CD4-positive, alpha-beta T cell treated with Interleukin-6 at 100 ng/mL for 8 hours (primary cell): ENCODE measurements at places on chromosomes 7 and 10.
A peak's percentile ranks its signal among the peaks of the same experiment; 100 is the strongest.

GRCh38 chr10:133618851-133619250, 7.7 kb downstream of the FRG2B start:
- DNase-seq: no peak

GRCh38 chr7:134630893-134631292, 15.8 kb upstream of the BPGM start:
- DNase-seq: no peak

- no peak for DNase-seq
These were observed 5.3 kb upstream of the KCNIP2 start for GRCh38 chr10:101848894-101849351.

- no peak for DNase-seq
These were observed 15.6 kb downstream of the ARHGAP21 start for GRCh38 chr10:24708081-24708480.

DNA sequence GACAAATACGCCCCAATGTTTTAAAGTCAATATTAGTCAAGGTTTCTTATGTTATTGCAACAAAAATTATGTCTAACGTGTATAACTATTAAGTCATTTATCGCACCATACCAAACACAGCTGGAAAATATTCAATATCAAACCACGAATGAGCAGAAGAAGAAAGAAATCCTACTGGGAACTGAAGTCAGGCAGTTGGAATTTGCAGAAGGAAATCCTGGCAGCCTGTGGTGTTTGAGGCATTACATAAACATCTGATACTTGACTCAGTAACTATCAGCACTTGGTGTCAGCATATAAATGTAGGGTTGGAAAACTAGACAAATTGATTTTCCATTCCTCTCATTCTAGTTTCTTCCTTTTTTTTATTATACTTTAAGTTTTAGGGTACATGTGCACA, 83.4 kb upstream of the NUPR2 start:
- no peak for DNase-seq

GRCh38 chr10:5895365-5895764, 5.3 kb downstream of the FBH1 start:
- no peak for DNase-seq

- peak; percentile 65 for DNase-seq
These were observed 64.4 kb downstream of the BPGM start for GRCh38 chr7:134710854-134711624.

DNA sequence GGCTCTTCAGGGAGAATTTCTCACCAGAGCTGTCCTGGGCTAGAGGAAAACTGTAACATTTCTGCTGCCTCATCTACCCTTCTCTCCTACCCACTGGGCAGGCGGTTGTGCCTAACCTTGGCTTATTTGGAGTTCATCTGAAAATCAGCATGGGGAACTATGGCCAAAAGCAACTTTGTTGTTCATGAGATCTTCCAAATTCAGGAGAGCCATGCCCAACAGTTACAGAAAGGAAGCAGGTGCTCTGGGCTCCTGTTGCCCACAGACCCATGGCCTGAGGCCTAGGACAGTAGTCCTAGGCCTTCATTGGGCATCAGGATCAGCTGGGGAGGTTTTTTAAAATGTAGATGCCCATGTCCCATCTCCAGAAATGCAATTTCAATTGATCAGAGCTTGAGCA, 85.2 kb downstream of the GRID1 start:
- DNase-seq: no peak

GRCh38 chr7:41203542-41203941, 499.3 kb downstream of the INHBA start:
- no peak for DNase-seq

- no peak for DNase-seq
These were observed 141.0 kb upstream of the COL1A2 start for GRCh38 chr7:94253686-94254085.

DNA sequence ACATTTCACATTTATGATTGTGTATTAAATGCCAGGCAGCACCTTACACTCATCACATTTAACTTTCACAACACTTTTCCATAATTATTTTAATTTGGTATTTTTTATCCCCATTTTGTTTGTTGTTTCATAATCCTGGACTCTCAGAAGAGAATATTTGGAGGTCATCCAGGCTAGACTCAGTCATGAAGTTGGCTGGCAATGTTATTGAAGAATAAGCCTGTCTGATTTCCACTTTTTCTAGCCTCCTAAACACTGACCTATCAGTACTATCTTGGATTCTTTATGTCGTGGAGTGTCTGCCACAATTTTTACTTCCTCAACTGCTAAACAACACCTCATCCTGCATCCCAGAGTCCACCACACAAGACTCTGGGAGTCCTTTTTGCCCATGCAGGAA, 372.3 kb upstream of the NRP1 start:
- no peak for DNase-seq

GRCh38 chr10:98338318-98338717, 70.3 kb upstream of the LOXL4 start:
- DNase-seq: no peak

DNA sequence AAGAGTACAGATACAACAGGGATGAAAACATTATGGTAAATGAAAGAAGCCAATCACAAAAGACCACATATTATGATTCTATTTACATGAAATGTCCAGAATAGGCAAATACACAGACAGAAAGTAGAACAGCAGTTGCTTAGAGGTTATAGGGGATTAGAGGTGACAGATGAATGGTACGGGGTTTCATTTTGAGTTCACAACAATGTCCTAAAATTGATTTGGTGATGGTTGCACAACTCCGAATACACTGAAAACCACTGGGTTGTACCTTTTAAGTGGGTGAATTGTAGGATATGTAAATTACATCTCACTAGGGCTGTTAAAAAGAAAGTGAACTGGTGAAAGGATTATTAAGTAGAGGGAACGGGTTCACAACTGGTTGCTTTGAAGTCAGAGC, 76.3 kb upstream of the MRLN start:
- DNase-seq: no peak

DNA sequence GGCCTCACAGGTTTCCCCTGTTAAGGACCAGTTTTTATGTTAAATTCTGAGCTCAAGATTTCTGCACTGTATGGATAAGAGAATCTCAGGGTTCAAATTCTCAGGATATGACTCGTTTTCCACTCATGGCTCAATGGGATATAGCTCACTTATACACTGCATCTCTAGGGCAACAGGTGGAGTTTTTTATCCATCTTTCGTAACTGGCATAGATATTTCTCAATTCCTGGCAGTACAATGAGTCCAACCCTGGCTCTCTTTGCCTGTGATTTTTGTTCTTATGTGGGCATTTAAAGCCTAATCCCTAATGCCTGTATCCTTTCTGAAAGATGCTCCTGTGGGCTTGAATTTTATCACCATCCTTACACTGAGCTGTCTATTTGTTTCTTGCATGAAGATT, 7.6 kb downstream of the CCDC172 start:
- no peak for DNase-seq

DNA sequence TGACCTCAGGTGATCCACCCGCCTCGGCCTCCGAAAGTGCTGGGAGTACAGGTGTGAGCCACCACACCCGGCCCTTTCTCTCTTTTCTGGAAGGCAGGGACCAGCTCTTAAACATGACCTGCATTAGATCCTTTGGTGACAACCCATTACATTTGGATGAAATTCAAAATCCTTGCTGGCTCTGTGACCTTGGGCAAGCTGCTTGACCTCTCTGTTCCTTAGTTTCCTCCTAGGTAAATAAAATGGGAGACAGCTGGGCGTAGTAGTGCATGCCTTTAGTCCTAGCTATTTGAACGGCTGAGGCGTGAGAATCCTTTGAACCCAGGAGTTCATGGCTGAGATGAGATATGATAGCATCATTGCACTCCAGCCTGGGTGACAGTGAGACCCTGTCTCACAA, 23.7 kb downstream of the LDB1 start:
- no peak for DNase-seq

GRCh38 chr7:10557375-10557774, 416.3 kb upstream of the PHF14 start:
- DNase-seq: no peak

DNA sequence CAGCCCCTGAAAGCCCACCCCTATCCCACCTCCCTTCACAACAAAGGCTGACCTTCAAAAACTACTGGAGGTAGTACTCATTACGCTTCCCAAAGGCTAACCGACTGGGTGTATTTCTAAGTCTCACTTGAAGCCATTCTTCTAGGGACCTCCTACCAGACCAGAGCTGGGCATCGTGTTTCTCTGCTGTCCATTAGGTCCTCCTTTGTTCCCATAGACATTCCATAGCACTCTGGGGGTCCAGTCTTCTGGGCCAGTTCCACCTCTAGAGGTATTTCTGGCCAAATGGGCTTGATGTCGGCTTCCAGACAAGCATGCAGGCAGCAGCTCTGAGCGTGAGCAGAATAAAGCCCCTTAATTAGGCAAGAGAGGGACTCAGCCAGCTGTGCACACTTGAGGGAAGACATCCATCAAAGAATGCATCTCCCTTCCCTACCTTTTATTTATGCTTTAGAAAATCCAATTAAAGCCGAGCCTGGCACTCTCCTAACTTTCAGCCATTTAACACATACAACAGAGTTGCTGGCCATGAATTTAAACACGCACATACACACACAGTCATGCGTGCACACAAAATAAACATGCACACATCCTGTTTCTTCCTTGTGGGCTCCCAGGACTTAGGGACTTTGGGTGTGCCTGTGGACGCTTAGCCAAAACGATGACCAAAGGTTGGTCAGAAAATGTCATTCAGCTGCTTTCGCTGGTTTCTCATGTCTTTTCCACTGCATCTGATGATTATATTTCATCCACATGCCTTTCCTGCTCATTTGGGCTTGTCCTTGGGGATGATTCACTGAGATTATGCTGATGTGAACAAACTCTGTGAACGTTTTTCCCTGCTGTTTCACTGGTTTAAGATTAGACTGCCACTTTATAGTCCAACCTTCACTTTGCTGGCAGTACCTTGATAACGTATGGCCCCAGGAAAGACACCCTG, 362.0 kb upstream of the NFE2L3 start:
- DNase-seq: no peak

- DNase-seq: no peak
These were observed 128.6 kb upstream of the ANKRD1 start for GRCh38 chr10:91049296-91049987.

- DNase-seq: no peak
These were observed 75.9 kb upstream of the HGF start for GRCh38 chr7:81845744-81846241.

GRCh38 chr10:16120563-16120962, 260.3 kb upstream of the MINDY3 start:
- DNase-seq: no peak

DNA sequence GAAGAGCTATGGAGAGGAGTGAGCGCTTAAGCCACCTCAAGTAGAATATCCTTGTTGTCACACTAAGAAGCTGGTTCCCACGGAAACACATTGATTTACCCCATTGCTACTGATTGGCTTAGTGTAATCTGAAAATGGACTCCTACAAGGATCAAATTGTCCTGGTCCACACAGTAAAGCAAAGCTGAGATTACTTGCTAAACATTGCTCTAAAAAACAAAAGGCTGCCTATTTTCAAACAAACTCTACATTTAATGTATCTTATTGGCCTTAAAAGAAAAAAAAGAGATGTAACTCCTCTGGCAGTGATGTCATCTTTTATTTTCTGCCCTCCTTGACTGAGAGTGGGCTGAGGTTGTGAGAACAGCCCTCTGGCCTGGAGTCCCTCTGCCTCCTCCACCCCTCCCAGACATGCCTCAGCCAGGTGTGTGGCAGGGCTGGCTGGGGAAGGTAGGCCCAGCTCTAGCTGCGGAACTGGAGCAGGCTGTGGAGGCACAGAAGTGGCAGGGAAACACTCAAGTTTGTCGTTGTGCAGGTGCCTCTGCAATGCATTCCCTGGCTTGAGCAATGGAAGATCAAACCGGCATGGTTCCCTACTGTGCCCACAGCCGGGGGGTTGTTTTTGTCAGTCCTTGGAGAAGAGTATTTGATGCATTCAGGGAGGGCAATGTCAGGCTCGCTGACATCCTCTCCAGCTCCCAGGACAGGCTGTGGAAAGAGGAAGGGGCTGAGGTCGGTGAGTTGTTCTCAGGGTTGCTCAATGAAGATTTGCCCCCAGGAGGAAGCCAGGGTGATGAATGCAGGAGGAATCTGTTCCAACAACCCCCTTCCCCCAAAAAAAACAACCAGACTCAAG, 9.1 kb downstream of the KLF6 start:
- DNase-seq: no peak

DNA sequence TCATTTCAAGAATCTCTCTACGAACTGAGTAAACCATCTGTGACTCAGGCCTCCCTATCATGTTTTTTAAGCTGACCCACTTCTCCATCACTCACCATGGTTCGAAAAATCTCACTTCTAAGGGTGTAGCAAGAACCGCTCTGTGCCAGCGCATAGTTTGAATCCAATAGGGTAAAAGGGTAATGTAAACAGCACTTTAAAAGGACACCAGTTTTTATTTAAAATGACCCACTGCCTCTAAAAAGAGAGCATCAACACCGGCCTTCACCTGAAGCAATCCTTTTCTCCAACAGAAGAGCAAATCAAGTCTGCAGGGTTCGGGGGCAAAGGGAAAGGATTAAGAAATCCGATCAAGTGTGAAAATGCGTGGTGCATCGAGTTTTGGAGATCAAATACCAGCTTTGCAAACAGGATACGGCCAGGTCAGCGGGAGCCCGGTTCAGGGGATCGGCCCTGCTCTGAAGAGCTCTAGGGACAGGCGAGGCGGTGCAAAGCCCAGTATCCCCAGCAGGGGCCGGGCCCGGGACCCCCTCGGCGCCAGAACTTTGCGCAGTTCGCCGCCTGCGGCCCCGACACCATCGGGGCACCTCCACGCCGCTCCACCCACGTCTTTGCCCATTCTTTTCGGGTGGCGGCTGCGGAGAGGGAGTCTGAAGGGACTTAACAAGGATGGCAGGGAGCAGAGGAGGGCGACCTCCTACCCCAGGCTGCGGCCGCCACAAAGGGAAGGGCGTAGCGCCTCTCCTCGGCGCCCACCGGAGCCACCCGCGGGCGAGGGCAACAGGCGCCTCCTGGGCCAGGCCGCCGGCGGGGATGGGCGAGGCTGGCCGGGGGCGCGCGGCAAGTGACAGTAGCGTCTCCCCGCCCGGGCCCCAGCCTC, 842 bp downstream of the NMT2 start:
- DNase-seq: peak; percentile 32

DNA sequence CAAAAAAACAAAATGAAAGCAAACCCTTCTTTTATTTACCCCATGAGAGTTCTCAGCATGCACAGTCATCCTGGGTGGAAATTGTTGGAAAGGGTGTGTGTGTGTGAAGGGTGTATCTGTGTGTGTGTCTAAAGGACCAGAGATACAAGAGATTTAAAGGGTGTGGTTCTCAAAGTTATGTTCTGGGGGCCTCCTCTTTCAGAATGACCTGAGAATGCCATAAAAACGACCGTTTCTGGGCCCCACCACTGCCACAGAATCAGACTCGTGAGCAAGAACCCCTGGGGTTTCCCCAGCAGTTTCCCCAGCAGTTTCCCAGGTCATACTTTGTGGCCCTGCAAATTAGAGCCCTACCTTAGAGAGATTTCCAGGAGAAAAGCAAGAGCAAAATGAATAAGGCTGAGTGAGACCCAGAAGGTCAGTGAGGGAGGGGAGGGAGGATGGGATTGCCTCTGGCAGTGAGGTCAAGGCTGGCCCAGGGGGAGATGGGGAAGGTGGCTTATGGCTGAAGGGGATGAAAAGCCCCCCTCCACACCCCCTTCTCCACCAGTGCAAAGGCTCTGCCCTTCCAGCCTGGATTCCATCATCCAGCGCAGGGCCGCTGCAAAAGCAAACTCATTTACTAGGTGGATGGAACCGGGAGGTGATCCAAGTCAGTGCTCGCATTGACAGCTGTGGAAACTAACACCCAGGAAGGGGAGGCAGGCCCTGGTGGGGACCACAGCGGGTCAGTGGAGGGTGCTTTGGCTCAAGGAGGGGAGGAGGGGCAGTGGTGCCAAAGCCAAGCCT, 10.2 kb downstream of the PYROXD2 start:
- no peak for DNase-seq

- DNase-seq: no peak
These were observed 124.9 kb downstream of the CYP26A1 start for GRCh38 chr10:93198401-93199131.
